ENCODE measurements at places on chromosomes 13 and 19.

DNA sequence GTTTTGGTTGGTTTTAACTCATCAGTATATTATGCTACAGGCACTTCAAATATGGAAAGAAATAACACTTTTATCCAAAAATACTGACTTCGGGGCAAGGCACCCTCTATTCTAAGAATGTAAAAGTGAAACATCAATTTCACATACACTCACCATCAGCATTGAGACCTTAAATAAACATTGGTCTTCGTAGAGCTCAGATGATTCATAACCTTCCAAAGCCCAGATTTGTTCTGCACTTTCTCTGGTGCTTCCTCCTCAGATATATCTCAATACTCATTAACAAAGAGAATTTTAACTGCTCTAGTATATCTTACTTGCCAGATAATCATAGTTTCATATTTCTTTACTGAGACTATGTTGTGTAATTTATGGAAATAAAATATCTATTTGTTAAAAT, 794.3 kb downstream of the LIG4 start:
- DNase-seq: no peak

GRCh38 chr13:110396476-110396875, 89.4 kb downstream of the COL4A2 start:
- DNase-seq: no peak

- no peak for DNase-seq
These were observed 264.4 kb downstream of the UQCRFS1 start for GRCh38 chr19:28948566-28948965.

GRCh38 chr13:94263038-94263437, 216.4 kb downstream of the DCT start:
- DNase-seq: no peak

DNA sequence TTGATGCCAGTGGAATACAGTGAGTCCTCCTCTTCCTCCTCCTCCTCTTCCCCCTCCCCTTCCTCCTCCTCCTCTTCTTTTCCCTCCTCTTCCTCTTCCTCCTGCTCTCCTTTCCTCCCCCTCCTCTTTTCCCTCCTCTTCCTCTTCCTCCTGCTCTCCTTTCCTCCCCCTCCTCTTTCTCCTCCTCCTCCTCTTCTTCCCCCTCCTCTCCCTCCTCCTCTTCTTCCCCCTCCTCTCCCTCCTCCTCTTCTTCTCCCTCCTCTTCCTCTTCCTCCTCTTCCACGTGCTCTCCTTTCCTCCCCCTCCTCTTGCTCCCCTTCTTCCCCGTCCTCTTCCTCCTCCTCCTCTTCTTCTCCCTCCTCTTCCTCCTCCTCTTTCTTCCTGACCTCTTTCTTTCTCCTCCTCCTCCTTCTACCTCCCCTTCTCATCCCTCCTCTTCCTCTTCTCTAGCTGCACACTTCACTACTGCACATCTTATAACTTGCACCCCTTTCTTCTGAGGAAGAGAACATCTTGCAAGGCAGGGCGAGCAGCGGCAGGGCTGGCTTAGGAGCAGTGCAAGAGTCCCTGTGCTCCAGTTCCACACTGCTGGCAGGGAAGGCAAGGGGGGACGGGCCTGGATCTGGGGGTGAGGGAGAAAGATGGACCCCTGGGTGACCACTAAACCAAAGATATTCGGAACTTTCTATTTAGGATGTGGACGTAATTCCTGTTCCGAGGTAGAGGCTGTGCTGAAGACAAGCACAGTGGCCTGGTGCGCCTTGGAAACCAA, 5.6 kb downstream of the PDX1 start:
- no peak for DNase-seq

DNA sequence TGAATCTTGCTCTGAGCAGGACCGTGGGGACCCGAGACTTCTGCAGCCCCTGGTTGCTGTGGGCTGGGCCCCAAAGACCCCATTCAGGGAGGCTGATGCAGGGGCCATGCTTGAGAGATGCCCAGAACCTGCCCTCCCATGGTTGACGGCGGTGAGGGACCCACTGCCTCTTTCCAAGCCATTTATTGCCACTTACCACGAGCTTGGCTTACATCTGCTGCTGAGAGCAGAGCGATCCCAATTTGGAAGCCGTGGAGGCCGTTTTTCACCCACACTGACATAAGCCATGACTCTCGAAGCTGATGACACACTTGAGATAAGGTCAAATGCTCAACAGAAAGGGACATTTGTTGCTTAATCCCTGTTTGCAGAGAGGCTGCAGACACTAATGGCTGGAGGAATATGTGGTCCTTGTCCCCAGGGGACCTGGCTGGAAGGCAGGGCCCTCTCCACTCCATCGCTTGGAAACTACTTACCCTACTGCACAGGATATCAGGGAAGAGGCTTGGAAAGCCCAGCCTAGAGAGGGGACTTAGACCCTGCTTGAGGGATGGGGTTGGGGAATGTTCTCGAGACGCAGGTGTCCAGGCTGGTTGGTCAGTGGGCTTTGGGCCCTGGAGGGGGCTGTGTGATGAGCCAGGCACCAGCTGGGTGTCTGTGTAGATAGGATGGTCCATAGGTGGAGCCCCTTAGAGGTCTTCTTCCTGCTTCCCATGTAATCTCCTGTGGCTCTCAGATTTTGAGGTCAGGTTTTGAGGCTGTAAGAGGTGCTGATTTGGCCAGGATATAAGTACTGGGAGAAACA, 15.3 kb downstream of the ZNF536 start:
- no peak for DNase-seq

- DNase-seq: peak; percentile 28
These were observed 9.1 kb upstream of the LHFPL6 start for GRCh38 chr13:39612023-39612637.

DNA sequence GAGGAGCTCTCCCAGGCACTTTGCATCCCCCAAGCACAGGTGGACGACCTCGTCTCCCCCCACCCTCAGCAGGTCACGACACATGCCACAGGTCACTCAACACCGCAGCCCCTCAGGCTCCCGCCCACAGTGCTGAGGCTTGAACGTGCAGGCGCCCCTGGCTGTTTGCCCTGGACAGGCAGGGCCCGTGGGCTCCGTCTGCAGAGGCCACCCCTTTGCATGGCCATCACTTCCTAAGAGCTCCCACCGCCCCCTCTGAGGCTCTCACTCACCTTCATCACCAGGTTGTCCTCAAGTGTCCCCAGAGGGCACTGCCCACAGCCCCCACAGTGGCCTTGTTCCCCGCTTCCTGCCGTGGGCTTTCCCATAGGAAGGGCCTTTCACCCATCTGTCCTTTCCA, 132.1 kb upstream of the MCF2L start:
- no peak for DNase-seq

DNA sequence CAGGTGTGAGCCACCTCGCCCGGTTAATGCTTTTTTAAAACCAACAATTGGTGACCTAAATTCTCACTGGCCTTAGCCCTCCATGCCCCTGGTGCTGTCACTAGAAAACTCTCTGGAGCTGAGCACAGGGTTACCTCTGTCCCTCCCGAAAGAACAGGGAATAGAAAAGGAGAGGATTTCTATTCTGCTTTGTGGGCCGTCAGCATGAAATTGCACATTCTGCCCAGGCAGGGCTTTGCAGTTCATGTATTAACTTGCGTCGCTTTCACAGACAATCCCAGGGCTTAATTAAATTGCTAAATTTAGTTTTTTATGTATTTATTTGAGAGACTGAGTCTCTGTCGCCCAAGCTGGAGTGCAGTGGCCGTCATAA, 583 bp upstream of the ZNF480 start:
- peak; percentile 25 for DNase-seq

DNA sequence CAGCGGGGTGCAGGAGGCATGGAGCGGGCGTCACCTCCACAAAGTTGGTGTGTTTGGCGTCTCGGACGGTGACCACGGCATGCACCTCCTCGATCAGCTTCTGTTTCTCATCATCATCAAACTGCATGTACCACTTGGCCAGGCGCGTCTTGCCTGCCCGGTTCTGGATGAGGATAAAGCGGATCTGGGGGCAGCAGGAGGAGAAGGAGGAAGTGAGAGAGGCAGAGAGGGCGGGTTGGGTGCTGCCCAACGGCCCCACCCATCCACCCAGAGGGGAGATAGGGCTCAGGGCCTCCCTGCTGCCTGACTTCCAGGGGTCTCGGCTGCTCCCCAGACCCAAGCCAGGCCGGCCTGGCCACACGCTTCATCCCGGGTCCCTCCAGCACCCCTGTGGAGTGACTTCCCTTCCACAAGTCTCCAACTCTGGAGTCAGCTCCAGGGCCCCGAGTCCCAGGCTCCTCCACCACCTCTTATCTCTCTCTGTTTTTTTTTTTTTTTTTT, 4.6 kb downstream of the AP2S1 start:
- DNase-seq: no peak

DNA sequence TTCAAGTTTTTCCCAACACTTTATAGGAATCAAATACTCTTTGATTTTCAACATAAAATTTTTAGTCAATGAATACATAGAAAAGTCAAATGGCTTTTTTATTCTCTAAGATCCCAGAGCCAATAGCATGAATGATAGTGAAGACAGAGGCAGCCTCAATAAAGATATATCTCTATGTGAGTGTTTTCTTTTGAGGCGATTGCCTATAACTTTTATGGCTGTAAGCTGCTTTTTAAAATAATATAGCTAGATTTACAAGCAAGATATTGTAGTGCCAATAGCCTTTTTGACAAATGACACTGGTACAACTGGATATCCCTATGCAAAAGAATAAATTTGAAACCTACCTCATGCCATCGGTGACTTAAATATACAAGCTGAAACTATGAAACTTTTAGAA, 1705.2 kb upstream of the PCDH20 start:
- DNase-seq: no peak

DNA sequence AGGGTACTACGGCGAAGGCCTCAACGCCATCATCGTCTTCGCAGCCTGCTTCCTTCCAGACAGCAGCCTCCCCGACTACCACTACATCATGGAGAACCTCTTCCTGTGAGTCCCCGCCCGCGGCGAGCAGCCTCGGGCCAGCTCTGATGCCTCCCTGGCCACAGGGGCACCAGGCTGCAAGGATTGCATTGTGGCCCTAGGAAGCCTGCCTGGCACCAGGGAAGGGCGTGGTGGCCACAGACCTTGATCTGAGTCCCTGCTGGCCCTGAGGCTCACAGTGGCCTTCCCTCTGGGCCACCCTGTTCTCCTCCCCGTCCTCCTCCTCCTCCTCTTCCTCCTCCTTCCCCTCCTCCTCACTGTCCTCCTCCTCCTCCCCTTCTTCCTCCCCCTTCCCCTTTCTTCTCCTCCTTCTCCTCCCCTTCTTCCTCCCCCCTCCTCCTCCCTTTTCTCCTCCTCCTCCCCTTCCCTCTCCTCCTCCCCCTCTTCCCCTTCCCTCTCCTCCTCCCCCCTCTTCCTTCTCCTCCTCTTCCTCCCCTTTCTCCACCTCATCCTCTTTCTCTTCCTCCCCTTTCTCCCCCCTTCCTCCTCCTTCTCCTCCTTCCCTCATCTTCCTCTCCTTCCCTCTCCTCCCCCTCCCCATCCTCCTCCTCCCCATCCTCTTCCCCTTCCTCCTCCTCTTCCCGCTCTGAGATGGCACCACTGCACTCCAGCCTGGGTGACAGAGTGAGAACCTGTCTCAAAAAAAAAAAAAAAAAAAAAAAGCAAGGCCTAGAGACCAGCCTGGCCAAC, 24.4 kb upstream of the NMRK2 start:
- DNase-seq: no peak

GRCh38 chr13:37934339-37935191, 65.0 kb upstream of the TRPC4 start:
- DNase-seq: no peak

GRCh38 chr13:84670245-84670644, 788.0 kb upstream of the SLITRK1 start:
- DNase-seq: no peak
